ENCODE measurements at places on chromosomes 3 and 15.

DNA sequence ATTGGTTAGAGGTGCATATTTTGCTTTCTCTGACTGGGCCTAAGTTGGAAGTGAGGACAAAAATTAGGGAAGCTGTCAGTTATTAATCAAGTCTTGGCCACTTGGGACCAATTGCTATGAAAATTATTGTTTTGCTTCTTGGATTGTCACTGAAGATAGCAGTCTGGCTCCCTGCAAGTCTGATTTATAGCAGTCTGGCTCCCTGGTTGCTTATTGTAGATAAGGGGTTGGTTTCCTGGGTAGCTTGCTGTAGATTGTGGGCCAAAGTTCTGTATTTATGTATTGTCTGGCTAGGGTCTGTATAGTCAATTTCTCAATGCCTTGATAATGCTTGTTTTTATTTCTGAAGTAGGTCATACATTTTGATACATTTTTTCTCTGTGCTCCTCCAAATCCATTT, 13.3 kb upstream of the DRD3 start:
- no peak for DNase-seq

- no peak for DNase-seq
Observed at GRCh38 chr15:41853831-41854230, 15.2 kb downstream of the PLA2G4B start.

GRCh38 chr3:1350885-1351284, 258.1 kb downstream of the CNTN6 start:
- DNase-seq: no peak

DNA sequence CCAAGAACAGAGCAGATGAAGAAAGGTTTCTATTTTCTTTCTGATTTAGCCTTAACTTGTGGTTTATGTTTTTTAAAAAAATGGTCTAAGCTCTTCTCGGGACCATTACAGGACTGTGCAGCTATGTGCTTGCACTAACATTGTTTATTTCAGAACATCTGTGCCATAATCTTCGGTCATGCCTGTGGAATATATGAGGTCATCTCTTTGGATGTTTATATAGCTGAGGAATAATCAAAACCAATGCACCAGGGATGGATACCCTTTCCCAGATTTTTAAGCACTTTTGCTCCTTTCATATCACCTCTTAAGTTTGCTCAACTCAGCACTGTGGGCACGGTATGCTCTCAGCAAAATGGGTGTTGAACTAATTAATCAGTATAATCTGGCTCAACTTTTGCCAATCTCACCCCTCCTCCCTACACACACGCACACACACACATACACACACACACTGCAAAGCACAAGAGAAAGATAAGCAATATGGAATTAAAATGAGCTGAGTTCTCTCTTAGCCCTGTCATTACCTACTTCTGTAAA, 268.5 kb upstream of the TMC3 start:
- peak; percentile 58 for DNase-seq

- no peak for DNase-seq
Observed at GRCh38 chr3:28651159-28651558, 302.5 kb upstream of the AZI2 start.

DNA sequence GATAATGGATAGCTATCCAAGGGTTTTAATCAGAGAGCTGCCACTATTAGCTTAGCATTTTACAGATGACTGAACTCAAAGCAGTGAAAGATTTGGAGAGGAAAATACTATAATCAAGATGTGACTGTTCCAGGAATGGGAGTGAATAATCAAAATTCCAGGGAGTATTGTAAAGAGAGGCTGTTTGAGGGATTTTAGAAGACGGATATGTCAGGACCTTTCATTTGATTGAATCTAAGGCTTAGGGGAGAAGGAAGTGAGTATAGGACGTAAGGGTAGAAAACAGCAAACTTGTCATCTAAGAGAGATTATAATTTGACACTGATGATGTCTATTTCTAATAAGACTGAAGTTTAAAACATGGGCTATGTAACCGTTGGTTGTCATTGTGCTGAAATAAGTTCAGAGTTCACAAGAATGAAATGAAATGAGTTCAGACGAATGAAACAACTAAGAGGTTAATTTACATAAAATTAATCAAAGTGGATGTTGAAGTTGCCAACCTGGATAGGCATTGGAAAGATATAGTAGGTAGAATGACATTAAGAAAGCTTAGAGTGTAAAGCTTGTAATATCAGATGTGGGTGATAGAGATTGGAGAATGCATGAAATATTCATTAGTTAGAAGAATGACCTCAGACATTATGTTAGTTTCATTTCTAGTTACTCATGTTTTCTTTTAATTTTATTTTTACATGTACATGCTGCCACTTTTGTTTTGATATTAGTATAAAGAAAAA, 842.8 kb downstream of the SI start:
- no peak for DNase-seq

- no peak for DNase-seq
Observed at GRCh38 chr3:147200545-147200944, 205.8 kb downstream of the ZIC4 start.

GRCh38 chr3:113773381-113773780, 26.5 kb downstream of the ATP6V1A start:
- DNase-seq: no peak

DNA sequence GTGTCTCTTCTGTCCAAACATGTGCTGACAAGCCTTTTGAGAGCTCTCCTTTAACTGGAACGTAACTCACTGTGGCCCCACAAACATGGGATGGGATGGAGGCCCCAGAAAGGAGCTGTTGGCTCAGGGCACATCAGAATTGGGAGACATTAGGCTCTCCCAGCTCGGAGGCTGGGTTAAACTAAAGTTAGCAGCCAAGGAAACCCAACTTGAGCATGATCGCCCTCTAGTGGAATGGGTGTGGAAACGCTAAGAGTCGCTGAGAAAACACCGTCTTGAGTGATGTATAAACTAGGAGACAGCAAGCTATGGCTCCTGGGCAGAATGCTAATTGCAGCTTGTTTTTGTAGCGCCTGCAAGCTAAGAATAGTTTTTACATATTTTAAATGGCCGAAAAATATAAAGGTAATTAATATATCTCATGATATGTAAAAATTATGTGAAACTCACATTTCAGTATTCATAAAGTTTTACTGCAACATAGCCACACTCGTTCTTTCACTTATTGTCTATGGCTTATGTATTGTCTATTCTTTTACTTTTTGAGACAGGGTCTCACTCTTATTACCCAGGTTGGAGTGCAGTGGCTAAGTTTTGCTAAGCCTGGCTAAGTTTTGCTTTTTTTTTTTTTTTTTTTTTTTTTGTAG, 138.8 kb upstream of the HACD2 start:
- DNase-seq: peak; percentile 74

- no peak for DNase-seq
Observed at GRCh38 chr3:56775838-56776555, 25.8 kb downstream of the ARHGEF3 start.

DNA sequence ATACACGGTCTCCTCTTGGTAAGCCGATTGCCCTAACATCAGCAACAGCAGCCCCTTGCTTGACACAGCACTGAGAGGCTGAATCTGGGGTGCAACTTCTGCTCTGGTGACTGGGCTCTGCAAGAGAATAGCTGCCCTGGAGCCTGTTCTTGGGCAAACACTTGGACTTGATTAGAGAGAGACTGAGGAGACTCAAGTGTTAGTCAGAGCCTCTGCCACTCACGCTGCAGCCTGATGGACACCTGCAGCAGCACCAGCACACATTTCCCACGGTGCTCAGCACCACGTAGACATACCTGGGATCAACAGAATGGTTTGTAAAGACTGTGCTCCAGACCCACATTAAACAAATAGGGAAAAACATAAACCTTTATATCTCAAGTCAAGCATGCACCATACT, 35.8 kb upstream of the UMPS start:
- no peak for DNase-seq

DNA sequence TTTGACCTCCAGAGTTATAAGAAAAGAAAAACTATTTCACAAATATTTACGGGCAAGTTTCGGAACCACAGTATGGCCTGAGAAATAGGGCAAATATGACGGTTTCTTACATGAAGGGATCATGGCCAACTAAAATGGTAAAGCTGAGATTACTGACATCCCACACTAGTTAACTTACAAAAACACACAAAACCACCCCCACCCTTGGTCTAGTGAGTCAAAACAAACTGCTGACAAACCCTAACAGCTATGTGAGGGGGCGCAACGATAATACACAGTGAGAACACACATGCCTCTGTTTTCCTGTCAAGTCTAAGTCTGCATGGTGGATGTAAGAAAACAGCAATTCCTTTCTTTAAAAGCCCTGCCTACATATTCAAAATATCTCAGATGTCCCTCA, 32.3 kb downstream of the CBLB start:
- no peak for DNase-seq

DNA sequence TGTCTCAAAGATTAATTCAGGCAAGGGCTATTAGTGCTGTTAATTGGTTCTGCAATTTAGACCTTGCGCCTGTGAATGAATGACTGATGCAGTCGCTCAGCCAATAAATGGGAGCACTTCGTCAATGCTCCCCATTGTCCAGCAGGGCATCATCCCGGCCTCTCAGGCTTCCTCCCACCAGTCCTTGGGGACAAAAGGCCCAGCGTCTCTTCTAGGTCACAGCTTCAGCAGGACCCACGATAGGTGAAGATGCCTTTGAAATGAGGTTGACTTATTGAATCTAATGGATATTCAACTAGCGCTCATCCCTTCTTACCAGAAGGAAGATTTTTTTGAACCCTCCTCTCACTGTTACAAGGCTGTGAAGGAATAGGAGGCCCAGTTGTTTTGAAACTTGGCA, 47.7 kb upstream of the CLDN18 start:
- DNase-seq: no peak

GRCh38 chr3:72185549-72186399, 400.8 kb upstream of the PROK2 start:
- no peak for DNase-seq

- DNase-seq: no peak
Observed at GRCh38 chr15:63140936-63141335, 16.3 kb downstream of the RPS27L start.

DNA sequence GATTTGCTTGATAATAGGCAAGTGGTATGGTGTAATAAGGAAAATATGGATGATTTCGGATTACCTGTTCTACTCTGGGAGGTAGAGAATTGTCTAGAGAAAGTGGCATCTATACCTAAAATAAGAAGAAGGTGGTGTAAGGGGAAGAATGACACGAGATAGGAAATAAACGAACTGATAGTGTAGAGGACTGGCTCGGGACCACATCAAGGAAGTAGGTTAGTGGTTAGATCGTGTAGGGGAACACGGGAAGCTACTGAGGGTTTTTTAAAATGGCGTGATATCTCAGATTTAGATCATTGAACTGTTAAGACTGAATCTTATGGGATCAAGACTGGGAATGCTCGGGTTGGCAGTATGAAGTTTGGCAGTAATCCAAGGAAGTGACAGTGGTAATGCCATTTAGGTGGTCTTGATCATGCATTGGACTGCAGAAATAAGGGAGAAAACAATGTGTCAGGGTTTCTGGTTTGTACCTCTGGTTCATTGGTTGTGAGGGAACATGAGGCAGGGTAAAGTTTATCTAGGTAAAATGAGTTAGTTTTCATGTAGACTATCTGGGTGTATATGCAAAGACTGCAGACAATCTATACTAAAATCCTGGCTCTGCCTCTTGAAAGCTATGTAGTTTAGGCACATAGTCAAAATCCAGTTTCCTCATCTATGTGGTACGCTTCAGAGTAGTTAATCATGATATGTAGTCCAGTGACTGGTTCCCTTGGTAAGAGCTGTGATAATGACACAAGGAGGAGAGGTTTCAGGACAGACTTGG, 7.4 kb downstream of the RPL14 start:
- no peak for DNase-seq

GRCh38 chr15:66573719-66574595, 8.2 kb upstream of the LCTL start:
- peak; percentile 71 for DNase-seq

DNA sequence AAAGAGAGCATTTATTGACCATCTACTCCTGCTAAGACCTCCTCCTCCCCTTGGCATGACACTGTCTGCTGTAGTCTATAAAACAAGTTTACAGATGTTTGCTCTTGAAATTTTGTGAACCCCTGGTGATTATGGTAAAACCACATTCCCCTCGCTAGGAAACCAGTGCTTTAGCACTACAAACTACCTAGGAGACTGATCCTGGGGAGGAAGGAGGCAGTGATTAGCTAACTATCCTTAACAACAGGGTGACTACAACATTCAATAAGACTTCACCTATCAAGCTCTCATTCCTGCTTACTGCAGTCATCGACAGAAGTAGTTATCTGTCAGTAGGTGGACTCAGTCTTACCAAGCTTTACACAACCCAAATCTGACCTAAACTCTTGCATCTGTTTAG, 371.3 kb downstream of the TUSC7 start:
- no peak for DNase-seq

GRCh38 chr3:69085833-69086722, 1.3 kb downstream of the ARL6IP5 start:
- peak; percentile 81 for DNase-seq

- DNase-seq: no peak
Observed at GRCh38 chr3:120286465-120286864, 1.4 kb upstream of the GPR156 start.

DNA sequence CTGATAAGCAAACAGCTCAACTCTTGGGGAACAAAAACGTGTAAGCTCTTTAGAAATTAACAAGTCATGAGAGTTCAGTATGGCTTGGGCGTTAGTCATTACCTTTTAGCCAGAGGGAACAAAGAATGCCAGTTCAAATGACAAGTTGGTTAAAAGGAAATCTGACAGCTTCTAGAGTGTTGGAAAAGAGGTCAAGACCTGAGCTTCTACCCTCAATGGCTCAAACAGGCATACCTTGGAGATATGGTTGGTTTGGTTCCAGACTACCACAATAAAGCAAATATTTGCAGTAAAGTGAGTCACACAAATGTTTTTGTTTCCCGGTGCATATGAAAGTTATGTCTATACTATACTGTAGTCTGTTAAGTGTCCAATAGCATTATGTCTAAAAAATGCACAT, 136.1 kb downstream of the CACNA1D start:
- no peak for DNase-seq

- DNase-seq: peak; percentile 83
Observed at GRCh38 chr15:68818769-68819494, 1.8 kb downstream of the ANP32A start.

DNA sequence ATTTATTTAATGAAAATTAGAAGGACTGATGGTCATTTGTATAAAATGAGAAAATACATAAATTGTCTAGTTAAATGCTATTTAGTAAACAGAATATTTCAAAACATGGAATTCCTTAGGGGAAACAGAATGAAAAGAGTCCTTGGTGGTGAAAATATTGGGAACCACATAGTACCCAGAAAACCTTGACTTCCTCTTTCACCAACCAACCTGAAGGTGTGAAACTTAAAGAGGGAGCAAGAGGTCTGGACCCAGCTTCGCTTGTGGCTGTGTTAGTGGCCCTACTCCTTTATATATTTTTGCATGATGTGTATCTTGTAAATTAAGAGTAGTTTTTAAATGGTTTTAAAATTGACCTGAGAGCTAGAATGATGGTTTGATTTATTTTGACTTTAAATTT, 64.2 kb downstream of the MAP2K5 start:
- no peak for DNase-seq
